ENCODE measurements at places on chromosomes 11 and 22.

- no peak for DNase-seq
Observed at GRCh38 chr11:62830904-62831519, 839 bp downstream of the STX5 start.

- no peak for DNase-seq
Observed at GRCh38 chr11:47651818-47652469, 9.6 kb upstream of the MTCH2 start.

GRCh38 chr11:59676205-59676604 lies 7.4 kb upstream of the PATL1 start:
- DNase-seq, result no peak

DNA sequence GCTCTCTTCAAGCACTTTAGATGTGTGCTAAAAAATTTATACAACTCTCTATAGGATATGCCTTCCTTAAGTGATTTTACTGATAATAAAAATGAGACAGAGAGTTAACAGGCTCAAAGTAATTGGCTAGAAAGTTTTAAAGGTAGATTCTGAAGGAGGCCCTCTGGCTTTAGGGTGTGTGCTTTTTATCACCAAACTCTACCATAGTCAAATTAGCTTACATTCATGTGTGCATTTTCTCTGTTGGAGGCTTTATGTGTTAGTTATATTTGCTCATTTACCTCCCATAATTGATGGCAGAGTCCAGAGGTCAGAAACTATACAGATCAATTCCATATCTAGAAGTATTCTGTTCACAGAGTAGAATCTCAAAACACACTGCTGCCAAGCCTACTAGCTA lies 317.5 kb downstream of the JRKL start:
- no peak for DNase-seq

DNA sequence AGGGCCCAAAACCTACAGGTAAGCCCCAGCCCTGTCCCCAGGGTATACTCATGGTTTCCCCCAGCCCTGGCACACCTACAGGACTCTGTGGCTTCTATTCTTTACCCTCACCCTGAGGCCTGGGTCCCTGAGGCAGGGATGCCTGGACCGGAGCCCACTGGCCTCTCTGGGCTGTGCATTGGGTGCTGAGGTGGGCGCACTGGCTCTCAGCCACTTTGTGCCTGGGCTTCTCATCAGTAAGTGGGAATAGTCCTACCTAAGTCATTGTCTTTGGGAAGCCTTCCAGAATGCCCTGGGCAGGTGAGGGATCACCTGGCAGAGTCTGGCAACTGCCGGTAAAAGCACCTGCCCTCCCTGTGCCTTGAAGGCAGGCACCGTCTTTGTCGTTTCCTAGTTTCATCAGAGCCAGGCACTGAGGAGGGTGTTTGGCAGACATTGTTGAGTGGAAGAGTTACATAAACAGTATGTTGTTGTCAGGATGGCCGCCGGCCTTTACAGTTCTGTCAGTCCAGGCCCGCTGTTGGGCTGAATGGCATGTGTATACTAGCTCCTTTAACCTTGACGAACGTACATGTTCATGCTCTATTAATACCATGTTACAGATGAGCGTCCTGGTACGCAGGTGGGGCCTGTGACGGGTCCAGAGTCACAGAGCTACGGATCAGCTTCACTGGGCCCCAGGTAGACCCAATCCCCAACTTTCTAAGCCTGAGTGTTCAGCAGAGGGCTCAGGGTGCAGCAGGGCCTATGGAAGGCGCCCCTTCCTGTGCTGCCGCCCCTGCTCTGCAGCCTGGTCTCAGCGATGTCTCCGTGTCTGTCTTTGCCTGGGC lies 23.0 kb downstream of the SHANK3 start:
- no peak for DNase-seq

DNA sequence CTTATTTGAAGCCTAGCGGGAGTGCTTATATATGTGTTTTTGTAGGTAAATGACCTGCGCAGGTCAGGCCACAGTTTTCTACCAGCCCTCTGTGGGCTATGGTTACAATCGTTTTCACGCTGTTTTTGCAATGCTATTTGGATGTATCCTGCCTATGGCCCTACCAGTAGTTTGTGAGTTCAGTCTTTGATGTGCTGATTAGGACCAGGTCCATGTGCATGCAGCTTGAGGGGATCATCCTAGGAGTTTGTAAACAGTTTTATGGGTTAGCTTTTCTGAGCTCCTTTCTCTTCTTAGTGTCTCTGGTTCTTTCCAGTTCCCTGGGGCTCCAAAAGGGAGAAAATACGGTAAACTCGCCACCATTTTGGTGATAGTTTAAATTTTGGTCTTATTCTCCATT lies 142.5 kb downstream of the LDLRAD3 start:
- no peak for DNase-seq

DNA sequence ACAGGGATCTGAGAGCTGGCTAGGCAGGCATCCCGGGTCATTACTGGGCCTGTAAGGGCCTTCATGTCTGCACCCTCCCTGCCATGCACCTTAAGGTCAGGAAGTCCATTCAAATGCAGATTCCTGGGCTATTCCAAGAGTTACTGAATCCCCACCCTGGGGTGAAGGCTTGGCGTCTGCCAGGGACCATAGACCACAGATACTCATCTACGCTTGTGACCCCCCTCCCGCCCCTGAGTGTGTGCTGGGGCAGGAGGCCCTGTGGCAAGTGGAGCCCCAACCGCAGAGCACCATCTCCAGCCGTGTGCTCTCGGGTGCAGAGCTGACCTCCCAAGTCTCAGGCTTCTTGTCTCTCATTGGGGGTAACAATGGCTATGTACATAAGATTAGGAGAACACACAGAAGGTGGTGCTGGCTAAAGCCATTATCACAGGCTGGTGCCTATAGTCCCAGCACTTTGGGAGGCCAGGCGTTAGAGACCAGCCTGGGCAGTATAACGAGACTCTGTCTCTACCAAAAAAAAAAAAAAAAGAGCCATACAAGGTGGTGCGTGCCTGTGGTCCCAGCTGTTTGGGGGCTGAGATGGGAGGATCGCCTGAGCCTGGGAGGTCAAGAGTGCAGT lies 19.1 kb upstream of the KCNQ1OT1 start:
- no peak for DNase-seq

Measured in kidney tubule cell (primary cell).